Kidney glomerular epithelial cell (primary cell): ENCODE measurements at places on chromosomes 2 and 18.

DNA sequence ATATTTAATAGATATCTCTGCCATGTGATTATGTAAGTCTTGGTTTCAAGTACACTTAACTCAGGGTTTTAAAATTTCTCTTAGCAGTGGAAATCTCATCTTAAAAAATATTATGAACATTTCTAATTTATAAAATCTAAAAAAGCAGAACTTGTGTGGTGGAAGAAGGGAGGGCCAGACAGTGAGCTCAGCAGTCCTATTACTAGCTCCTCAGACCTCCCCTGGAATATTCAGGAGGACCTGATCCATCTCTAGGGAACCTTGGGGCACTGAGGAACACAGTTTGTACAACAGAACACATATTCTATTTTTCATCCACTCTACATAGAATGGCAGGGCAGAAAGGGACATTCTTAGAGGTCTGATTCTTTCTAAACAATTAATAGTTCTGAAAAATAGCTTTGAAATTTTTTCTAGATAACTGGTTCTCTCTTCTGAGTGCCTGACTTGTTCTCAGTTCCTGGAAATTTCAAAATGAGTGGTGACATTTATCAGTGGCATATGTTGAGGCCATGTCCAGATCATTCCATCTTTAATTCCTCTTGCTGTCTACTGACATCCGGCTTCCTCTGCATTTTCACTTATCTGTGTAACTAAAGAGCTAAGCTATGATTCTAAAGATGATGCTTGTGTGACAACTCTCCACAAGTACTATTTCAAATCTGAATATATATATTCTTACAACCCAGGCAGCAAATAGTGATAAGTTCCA is 8.2 kb upstream of the MAP4K4 start:
- no peak for DNase-seq

GRCh38 chr2:9430316-9431293 is 7.2 kb downstream of the CPSF3 start:
- DNase-seq: peak; percentile 17

GRCh38 chr18:3450012-3450798 is at the start of gene TGIF1:
TSS of gene TGIF1 (plus strand) at chr18:3450172. CDS start at chr18:3450490, 318 bp downstream.
- DNase-seq: peak; percentile 58

- no peak for DNase-seq
These were observed 75.3 kb upstream of the PROKR1 start for GRCh38 chr2:68568116-68568515.

GRCh38 chr2:66901344-66901743 is 466.4 kb downstream of the MEIS1 start:
- no peak for DNase-seq

GRCh38 chr2:98757904-98758421 is 27.0 kb upstream of the MGAT4A start:
- DNase-seq: peak; percentile 83
